ENCODE measurements at places on chromosomes 16 and 17.

- DNase-seq = peak; percentile 33
These were observed 27.3 kb downstream of the TBC1D16 start for GRCh38 chr17:80008383-80008840.

DNA sequence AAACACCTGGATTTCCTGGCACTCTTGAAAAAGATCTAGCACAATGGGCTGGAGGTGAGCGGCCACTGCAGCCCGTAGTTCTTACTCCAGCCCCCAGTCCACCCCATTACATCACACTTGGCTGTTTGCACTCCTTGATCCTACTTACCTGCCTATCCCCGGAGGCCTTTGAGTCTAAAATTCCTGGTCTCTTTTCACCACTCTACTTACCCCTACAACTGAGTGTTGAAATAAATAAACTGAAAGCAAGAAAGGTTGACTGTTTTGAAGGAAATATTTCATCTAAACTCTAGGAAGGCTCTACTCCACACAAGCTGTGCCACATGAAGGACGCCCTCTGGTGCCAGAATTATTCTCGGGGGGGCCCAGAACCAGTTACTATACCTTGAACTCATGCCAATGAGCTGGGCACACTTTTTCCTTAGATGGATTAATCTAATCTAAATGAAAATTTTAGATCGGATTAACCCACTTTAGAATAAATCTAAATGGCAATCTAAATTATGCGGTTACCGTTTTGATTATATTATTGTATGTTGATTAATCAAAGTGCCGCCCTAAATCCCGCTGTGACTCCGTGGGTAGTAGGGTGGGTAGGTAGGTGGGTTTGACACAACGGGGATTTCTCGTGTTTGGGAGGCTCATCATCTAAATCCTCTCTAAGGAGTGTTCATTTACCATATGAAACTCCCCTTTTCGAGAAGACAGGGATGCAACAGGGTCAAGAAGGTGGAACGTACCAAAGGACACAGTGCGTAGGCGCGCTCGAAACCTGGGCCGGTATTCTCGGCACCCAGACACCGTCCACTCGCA is 651 bp upstream of the EIF1 start:
- peak; percentile 21 for DNase-seq

DNA sequence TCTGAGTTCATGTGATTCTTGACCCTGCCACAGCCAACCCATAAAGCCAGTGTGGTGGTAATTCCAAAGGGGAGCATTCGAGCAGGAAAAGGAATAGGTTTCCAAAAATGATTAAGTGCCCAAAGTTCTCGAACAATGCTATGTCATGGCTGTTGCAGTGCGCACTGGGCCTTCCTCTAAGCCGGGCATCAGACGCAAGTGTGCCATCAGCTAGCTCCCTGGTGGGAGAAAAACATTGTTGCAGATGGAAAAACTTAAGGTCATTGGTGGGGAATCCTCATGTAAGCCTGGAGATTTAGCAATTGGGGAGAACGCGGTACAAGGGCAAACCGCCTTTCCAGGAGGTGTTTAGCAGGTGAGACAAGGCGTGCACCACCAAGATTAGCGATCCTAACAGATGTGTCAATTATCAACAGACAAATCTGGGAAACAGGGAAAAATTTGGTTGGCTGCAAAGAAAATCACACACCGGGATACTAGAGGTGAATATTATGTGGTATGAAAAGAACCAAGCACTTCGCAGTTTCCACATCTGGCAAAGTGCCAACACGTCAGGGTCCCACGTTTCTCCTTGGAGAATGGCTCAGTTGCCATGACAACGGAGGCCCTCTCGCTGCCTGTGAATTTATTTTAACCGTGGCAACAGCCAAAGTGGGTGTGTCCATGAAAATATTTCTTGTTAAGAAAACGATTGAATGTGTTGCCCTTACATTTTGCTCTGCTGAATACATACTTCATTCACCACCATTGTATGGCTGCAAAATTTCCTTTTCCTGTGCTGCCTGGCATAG is 118.5 kb upstream of the CACNG5 start:
- peak; percentile 42 for DNase-seq

GRCh38 chr16:8712589-8713361 is 38.4 kb downstream of the ABAT start:
- DNase-seq = no peak

GRCh38 chr17:82664701-82665182 is 16.5 kb upstream of the WDR45B start:
- DNase-seq = no peak

DNA sequence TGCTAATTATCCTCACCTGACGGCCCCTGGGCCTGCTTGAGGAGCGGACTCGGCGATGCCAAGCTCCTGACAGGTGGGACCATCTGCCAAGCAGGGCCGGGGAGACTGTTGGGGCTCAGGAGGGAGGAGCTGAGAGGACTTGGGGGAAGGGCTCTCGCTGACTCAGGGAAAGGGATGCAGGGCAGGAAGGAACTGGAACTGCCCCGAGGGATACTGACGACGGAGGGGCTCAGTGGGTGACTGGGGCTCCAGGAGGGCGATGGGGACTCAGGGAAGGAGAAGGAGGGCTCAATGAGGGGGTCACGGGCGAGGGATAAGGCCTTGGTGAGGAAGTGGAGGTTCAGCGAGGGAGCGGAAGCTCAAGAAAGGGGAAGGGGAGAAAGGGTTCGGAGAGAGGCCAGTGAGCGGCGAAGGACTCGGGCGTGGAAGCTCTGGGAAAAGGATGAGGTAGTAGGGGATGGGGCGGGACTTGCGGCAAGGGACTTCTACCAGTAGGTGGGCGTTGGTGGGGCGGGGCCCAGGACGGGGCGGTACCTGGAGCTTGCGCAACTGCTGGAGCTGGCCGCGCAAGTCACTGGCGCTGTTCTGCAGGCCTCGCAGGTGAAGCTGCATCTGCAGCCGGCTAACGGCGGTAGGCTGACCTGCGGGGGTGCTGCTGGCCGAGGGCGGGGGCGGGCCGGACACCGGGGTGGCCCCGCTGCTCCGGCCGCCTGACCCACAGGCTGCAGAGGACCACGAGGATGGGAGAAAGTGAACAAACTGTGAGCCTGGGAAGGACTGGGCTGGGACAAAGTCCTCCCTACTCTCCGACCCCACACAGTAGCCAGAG is 46.5 kb downstream of the SRCIN1 start:
- peak; percentile 81 for DNase-seq

- no peak for DNase-seq
These were observed 36.8 kb downstream of the GDPD1 start for GRCh38 chr17:59257101-59257500.

DNA sequence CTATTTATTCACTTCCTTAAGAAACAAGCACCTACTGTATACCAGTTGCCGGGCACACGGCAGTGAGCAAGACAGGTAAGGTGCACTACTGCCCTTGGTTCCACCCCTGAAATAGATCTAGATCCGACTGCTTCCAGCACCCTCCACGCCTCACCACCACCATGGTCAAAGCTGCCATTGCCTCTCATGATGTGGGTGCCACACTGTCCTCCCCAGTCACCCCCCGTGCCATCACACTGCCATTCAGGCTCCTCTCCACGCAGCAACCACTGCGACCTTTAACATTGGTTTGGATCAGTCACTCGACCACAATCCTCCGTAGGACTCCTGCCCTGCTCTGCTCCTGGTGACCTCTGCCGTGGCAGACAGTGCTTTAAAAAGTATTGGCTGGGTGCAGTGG is 226.8 kb downstream of the CPPED1 start:
- DNase-seq = no peak

GRCh38 chr17:17044846-17045561 is 2.7 kb downstream of the MPRIP start:
- DNase-seq = peak; percentile 54

DNA sequence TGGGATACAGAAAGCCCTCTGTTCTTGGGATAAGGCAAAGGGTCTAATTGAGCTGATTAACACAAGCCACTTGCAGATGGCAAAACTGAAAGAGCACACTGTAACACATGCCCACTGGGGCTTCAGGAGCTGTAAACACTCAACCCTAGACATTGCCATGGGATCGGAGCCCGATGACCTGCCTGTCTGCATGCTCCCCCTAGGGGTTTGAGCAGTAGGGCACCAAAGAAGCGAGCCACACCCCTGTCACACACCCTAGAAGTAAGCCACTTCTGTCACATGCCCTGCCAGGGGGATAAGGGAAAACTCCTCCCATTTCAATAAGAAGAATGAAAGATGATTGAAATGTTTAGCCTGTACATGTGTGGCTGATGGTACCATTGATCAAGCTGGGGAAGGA is 81.3 kb upstream of the IRX6 start:
- DNase-seq = no peak

DNA sequence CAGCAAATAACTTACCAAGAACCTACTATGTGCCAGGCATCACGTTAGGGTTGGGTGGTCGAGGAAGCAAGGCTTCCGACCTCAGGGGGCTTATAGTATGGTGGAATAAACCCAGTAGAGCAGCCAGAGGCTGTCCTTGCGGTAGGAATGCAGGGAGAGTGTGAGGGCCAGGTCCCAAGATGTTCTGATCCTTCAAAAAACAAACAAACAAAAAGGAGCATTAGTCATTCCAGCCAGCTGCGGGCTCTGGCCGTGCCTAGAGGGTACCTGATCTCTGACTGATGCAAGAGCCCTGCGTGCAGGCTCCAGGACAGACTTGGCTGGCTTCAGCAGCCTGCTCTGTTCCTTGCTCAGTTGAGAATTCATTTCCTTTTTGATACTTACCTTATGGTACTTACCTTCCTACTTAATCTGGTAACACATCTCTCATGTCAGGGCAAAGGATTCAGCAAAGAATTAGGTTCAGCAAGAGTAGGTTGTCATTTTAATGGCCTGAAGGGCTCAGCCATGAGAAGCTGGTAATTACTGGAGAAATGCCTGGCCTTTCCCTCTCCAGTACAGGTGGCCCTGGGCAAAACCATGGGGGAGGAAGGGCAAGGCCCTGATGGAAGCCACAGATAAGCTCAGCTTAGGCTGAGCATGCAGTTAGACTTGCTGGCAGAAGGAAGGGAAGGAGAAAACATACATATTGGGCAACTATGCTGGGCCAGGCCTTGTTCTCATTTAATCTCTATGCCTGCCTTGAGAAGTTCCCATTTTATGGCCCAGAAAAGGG is 18.4 kb downstream of the CYB5D2 start:
- peak; percentile 94 for DNase-seq

DNA sequence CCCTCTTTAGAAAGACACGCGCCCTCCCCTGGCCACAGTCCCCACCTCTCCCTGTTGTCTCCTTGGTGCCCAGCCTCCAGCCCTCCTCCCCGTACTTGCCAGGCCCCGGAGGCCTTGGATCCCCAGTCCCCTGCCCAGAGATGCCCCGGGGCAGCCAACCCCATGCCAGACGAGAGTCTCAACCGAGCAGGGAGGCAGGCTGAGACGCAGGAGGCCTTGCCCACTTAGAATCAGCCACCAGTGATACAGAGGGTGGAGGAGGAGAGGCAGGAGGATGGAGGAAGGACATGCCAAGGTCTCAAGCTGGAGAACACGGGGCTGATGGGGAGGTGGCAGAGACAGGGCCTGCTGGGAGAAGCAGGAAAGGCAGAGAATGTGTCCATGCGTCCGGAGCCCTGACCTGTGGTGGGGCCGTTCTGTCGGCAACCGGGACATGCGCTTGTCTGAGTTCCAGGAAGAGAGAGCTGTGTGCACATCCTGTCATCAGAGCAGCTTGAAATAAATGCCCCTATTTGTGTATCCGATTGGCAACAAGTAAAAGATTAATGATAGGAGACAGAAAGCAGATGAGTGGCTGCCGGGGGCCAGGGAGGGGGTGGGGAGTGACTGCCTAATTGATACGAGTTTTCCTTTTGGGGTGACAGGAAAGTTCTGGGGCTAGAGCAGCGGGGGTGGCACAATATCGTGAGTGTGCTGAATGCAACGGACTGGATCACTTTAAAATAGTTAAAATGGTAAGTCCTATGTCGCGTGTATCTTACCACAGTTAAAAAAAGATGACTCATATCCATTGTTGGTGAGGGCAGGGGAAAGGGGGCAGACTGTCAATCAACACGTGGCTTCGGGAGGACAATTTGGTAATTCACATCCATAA is 44.7 kb upstream of the MEAK7 start:
- DNase-seq = no peak

DNA sequence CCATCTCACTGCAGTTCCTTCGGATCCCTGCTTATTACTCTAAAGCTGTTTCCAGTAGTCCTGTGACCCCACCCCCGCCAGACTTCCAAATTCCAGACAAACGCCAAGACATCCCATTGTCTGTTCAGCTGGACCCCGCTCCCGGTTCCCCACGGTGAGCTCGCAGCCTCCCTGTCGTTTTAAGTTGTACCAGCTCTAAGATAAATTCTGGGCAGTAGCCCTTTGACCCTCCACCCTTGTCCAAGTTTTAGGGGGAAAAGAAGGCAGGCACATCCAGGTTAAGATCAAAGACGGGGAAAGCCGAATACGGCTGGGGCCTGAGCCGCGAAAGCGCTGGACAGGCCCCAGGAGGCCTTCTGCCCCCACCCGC is 589 bp downstream of the ARL6IP1 start:
- DNase-seq = no peak

DNA sequence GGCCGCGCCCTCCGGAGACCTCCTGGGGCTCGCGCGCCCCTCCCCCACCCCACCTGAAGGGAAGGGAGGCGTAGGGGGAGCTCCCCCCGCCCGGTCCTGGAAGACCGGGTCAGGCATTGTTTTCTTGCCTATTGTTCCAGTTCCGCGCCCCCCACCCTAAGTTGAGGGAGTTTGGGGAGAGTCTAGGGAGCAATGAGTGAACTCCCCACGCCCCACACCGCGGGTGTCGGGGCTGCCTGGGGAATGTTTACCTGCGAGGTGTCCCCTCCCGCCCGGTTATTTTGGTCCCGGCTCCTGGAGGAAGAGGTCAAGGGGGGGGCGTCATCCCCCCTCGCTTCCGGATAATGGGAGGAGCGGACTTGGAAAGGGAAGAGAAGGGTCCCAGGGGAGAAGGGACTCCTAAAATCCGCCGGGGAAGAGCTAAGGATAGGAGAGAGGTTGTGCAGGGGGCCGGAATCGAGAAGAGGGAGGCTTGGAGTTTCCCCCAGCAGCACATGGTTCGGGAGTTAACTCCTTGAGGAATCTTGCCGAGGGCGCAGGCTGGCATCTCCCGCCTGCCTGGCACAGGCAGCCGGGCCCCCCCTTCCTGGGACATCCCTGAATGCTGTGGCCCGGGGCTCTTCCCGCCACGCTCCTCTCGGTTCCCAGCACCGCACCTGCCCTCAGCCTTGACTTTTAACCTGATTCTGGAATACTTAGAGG is 881 bp downstream of the MLLT6 start:
- DNase-seq = no peak

DNA sequence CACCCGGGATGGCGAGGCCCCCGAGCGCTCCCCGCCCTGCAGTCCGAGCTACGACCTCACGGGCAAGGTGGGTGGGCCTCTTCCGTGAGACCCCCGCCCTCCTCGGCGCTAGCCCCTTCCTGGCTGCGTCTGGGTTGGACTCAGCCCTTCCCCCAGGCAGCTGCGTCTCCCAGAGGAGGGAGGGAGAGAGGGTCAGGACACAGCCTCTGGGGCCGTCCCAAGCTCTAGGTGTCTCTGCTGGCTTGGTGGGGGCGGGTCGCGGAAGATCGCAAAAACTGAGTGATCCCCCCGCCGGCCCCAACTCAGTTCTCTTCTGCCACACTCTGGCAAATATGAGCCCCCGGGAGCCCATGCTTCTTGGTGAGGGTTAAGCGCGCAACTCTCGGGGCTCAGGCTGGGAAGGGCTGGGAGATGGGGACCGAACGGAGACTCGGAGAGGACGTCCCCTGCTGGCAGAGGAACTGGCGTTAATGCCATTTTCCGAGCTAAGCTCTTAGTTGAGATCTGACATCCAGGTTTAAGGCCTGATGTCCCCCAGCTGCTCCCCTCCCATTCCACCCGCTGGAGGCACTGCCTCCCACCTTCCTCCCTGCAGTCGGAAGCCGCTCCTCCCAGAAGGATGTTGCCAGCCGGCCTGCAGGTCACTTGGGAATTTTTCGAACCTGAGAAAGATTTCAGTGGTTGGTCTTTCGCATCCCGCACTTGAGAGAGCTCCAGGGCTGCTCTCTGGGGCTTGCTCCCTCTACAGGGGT is 419 bp downstream of the RAB37 start:
- no peak for DNase-seq

Measured in amniotic epithelial cell (primary cell).